ENCODE measurements at places on chromosomes 7 and 10.

DNA sequence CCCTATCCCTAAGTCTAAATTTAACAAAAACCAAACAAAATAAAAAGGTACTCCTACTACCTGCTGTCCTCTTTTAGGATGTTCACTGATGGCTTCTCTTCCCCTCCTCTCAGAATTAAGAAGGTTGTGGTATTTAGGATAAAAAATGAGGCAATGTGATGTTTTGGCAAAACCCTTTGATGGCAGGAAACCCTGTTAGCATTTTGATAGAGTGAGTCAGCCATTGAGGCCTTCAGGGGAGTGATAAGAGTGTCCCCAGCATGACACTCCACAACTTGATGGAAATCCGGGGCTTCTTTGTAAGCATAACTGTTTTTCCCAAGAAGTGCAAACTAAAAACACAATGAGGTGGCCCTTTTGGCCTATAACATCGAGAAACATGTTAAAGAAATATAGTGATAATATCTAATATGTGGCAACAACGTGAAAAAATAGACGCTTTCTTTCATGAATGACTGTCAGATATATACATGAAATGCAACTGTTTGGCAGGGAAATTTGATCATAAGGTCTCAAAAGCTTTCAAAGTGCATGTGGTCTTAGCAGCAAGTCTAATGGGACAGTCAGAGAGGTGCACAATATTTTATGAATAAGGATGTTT, 55.0 kb downstream of the PRTFDC1 start:
- peak; percentile 71 for DNase-seq

GRCh38 chr10:16794005-16794404, 23.2 kb downstream of the RSU1 start:
- DNase-seq: no peak

DNA sequence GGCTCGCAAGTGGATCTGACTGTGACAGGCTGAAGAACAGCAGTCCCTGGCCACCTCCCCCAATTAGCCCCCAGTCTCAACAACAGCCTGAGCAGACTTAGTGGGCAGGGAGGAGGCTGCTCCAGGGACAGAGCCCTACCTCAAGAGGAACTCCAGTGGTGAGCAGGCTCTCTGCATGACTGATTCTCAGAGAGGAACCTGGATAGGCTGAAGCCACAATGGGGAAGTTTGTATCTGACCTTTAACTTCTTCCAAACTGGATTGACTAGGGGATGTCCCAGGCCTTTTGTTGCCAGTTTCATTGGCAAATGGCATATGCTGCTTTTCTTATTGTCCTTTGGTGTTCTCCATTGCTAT, 93.0 kb downstream of the ARHGAP22 start:
- no peak for DNase-seq

- no peak for DNase-seq
Observed at GRCh38 chr7:49425277-49425818, 348.1 kb upstream of the VWC2 start.

GRCh38 chr7:25750744-25751508, 401.1 kb upstream of the NFE2L3 start:
- no peak for DNase-seq

DNA sequence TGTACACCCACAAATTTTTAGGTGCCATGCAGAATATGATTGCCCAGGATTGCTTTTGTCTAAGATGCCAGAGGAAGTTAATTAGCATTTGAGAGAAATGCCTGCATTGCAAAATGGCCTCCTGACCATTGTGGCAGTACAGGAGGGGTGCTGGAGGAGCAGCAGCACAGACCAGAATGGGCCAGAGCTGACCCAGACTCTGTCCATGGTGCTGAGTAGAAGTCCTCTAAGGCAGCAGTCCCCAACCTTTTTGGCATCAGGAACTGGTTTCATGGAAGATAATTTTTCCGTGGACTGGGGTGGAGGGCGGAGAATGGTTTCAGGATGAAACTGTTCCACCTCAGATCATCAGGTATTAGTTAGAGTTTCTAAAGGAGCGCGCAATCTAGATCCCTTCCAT, 217.8 kb upstream of the AGK start:
- no peak for DNase-seq

DNA sequence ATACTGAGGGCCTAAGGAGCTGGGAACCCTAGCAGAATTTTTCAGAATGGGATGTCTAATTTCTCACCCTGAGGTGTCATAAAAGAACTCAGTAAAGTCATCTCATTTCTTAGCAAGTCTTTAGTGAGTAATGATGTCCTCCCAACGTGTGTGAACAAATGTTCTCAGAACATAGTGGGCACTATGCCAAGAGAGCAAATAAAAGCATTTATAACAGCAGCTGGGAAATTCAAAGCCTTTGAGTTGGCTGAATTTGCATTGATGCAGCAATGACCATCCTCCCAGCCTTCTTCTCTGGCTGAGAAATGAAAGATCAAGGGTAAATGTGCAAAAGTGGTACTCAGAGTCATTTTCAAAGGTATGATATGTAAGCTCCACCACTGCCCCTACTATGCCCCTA, 109.4 kb downstream of the FAM107B start:
- DNase-seq: no peak

GRCh38 chr7:33579673-33579960, 325.7 kb upstream of the BMPER start:
- DNase-seq: no peak

Data from SJSA1 (cell line).